ENCODE measurements at places on chromosomes 4 and X.

DNA sequence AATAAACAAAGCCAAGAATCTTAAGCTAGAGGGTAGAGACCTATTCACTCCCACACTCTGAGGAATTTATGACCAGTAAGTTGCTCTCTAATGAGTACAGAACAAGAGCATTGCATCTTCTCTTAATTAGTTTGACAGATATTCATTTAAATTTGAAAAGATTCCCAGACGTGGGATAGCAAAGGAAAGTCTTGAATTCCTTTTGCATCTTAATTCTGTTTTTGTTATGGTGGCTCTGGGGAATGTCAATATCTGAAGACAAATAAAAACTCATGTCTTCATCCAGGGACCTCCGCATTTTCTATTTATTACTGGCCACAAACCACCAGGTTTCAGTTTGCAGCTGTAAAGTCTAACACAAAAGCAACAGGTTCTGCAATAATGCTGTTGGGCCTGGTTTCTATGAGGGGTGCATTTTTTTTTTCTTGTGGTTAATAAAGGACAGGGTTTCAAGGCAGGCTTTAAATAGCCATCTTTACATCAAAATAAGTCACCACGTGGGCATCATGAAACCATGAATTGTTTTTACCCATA is 172.3 kb downstream of the SHROOM3 start:
- DNase-seq = no peak

GRCh38 chrX:7163146-7163677 is 15.3 kb upstream of the PUDP start:
- DNase-seq = no peak

DNA sequence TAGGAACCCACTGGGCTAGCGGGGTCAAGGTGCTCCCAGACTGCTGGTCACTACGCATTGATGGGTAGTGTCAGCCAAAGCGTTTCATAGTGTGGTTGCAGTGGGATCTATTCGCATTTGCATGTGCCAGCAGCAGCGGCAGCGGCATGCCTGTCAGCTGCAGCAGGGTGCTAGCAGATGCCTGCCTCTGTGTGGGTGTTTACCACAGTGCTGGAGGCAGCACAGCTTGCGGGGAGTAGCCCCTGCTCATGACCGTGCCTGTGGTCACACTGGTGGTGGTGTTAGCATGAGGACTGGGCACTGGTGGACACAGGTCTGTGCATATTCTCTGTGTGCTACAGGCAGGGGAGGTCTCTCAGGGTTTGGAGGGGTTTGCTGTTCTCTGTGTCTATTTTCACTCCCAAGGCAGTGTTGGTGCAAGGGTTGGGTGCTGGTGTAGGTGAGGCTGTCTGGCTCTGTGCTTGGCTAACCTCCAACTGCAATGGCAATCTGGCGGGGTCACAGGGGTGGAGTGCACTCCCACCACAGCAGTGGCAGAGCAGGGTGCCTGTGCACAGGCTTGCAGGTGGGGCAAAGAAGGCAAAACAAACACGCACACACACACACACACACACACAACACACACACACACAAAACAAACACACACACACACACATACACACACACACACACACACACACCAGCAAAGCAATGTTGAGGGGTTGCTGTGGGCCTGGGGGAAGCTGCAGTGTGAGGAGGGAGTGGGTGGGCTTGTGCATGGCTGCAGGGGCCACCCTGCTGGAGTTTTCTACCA is 184.4 kb downstream of the GLUD2 start:
- no peak for DNase-seq

DNA sequence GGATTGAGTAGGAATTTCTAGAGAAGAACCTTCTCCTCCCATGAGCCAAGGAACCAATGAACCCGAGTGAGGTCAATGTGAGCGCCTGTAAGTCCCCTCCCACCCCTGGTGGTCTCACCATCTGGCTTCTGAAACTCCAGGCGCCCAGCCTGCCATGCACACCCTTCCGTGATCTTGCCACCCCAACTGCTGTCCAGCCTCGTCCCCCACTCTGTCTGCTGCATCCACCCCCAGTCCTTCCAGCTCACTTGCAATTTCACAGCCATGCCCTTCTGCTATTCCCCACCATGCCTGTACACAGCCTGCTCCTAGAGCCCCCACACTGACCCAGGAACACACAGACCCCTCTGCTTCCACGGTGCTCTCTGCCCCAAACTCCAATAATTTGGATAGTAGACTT is 323.7 kb downstream of the STK32B start:
- DNase-seq = no peak

GRCh38 chrX:77174680-77175519 is 272.3 kb upstream of the FGF16 start:
- DNase-seq = no peak

DNA sequence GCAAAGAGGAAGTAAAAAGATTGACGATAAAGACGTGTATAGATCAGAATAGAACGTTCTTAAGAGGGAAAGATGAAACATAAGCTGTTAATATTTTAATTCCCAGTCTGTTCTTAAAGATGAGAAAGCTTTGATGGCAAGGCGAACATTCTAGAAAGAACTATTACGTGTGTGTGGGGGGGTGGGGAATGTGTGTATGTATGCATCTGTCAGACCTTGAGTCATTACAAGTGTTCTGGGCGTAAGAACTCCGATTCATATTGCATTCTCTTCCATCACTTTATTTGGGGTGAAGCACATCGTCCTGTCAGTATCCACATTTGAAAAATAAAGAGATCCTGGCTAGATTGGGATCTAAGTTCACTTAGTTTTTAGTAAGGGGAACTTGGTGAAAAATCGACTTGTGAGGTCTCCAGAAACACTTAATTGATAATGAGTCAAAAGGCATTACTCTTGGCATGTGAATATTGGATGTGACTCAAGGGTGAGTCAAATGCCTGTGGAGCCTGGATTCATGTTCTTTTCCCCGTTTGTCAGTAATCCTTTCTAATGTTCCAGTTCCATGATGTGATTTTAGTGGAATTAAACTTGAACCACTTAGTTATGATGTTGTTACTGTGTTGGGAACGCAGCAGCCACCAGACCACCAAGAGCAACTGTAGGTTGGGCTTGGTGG is 3.1 kb downstream of the SMS start:
- no peak for DNase-seq

All from stimulated activated CD4-positive, alpha-beta T cell treated with anti-CD3 and anti-CD28 coated beads, Interleukin-1b, Interleukin-23, amount 100 ng/mL, for 1 hour (primary cell).